LHCN-M2 (cell line): ENCODE measurements at places on chromosomes 4 and X.

DNA sequence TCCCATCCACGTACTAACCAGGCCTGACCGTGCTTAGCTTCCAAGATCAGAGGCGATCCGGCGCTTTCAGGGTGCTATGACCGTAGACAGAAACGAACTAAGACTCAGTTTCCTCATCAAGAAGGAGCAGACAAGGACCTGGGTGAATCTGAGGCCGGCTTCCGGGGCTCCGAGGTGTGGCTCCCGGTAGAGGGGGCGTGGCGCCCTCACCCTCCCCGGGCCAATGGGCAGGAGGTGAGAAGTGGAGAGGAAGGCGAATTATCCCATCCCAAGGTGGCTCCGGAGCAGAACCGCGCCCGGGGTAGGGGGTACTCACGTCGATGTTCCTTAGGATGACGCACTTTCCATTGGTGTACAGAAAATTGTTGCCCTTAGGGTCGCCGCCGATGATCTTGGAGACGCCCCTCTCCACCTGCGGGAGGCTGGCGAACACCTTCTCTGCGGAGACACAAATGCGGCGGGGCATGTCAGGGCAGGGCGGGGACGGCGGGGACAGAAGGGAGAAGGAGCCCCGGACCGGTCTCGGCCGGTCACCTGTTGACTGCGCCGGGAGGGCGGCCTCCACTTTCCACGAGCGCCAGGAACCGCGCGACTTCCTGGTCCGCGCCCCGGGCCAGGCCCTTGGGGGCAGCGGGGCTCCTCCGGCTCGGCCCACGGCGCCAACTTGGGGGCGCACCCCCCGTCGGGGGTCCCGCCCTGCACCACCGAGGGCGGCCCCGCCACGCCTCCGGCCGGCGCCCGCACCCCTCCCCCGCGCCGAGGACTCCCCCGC, 616 bp downstream of the WDR1 start:
- no peak for DNase-seq

DNA sequence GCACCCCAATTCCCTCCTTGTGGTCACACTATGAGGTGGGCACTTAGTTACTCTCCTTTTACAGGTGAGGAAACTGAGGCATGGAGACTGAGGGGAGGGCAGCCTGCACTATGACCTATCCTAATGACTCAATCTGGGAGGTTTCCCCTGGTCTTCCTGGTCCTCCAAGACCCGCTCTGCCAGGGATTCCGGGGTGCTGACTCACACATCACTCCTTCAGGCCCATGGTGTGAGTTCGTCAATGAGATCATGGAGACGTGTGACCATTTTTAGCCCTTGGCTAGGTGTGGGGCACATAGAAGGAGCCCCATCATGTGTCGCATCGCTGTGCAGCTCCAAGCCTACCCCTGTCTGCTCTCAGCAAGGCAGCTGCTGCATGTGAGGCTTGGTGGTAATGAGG, 32.4 kb upstream of the BCOR start:
- DNase-seq: peak; percentile 62

- no peak for DNase-seq
Observed at GRCh38 chr4:159235779-159236368, 133.0 kb downstream of the RAPGEF2 start.

DNA sequence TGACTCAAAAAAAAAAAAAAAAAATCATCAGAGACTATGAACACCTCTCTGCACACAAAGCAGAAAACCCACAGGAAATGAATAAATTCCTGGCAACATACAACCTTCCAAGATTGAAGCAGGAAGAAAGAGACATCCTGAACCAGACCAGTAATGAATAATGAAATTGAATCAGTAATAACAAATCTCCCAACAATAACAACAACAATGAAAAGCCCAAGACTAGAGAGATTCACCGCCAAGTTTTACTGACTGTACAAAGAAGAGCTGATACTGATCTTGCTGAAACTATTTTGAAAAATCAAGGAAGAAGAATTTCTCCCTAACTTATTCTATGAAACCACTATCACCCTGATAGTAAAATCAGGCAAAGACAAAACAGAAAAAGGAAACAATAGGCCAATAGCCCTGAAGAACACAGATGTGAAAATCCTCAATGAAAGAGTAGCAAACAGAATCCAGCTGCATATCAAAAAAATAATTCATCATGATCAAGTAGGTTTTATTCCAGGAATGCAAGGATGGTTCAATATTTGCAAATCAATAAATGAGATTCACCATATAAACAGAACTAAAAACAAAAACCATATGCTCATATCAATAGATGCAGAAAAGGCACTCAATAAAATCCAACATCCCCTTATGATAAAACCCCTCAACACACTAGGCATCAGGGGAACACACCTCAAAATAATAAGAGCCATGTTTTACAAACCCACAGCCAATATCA, 31.0 kb upstream of the PLK4 start:
- no peak for DNase-seq

- peak; percentile 80 for DNase-seq
Observed at GRCh38 chrX:15877380-15877779, 22.8 kb upstream of the AP1S2 start.

- DNase-seq: peak; percentile 66
Observed at GRCh38 chr4:21858971-21859370, 89.6 kb downstream of the KCNIP4 start.

- no peak for DNase-seq
Observed at GRCh38 chr4:135274416-135274815, 1072.8 kb upstream of the PABPC4L start.

- peak; percentile 12 for DNase-seq
Observed at GRCh38 chr4:30380404-30380998, 339.7 kb upstream of the PCDH7 start.

DNA sequence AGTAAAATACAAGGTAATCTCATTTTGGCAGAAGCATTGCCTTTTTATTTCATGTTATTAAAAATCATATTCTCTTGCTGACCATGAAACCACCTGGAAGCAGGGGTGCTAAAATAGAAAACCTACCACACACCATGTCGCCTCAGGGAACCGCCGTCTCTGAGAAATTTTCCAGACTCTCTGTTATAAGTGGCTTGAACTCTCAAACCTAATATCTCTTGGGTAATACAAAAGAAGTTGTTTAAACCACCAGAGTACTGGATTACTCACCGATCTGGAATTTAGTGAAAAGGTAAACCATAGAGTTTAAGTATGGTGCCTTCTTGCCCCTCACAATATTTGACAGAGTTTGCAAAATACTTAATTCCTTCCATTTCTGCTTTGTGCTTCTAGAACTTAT, 27.7 kb downstream of the ENPP6 start:
- no peak for DNase-seq

DNA sequence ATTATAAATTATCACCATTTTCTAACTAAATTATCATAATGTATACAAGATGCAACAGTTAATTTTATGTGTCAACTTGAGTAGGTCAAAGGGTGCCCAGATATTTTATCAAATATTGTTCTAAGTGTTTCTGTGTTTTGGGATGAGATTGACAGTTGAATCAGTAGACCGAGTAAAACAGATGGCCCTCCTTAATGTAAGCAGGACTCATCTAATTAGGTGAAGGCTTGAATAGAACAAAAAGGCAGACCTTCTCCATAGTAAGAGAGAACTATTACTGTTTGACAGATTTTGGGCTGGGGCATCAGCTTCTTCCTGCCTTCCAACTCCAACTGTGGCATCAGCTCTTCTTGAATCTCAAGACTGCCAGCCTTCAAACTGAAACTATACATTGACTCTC, 185.8 kb downstream of the TRAM1L1 start:
- no peak for DNase-seq

DNA sequence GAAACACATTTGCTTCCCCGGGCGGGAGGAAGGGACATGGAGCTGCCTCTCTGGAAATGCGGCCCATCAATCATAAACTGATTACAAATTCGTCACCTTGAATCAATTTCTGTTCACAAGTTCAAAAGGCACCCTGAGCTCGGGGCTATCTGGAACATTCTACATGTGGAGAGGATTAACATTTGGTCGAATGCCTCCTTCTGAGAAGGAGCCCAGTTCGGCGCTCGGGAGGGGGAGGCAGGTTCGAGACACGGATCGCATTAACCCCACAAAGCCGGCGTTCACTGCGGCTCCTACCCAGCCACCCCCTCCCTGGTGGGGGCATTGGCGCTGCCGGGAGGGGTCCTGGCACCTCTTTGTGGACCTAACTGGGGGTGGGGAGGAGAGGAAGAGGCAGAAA, 108.0 kb downstream of the CPZ start:
- DNase-seq: no peak

- no peak for DNase-seq
Observed at GRCh38 chrX:43551590-43551989, 104.5 kb upstream of the MAOA start.

DNA sequence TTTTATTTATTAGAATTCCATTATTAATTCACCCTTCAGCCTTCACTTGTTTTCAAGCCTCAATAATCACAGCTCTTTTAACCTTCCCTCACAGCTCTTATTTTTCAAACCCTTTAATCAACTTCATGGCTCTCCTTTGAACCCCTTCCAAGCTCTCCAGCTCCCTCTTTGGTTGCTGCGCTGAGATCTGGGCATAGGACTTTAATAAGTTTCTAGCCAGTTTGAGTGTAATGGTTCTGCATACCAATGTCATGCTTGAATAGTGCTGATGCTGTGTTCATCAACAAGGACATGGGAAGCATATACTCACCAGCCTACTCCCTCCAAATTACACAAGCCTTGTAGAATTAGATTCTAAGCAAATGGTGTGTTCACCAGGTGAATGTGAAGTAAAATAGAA, 3.5 kb upstream of the RNF212 start:
- peak; percentile 28 for DNase-seq

GRCh38 chrX:53031380-53031779, 17.2 kb upstream of the GPR173 start:
- no peak for DNase-seq

GRCh38 chrX:129785160-129785947, 5.6 kb downstream of the SASH3 start:
- DNase-seq: no peak

- no peak for DNase-seq
Observed at GRCh38 chr4:109571494-109571893, 11.4 kb downstream of the MCUB start.

GRCh38 chrX:79170476-79171035, 26.1 kb downstream of the GPR174 start:
- DNase-seq: no peak

- DNase-seq: peak; percentile 63
Observed at GRCh38 chr4:168765726-168766125, 244.3 kb downstream of the CBR4 start.

DNA sequence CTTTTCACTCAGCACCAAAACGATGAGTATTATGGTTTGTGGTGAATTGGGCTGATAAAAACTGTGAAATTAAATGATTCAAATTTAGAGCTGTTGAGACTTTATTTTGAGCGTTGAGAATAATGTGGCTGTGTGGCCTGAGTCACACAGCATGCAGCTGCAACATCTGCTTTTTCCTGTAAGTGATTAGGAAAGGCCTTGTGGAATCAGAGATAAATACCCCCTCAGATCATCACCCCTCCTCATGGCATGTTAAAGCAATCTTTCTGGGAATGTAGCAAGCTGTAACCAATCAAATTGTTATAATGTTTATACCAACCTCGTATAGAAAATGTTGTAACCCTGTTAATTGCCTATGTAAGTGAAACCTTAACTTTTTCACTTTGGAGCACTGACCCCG, 90.0 kb upstream of the GRPR start:
- peak; percentile 28 for DNase-seq

DNA sequence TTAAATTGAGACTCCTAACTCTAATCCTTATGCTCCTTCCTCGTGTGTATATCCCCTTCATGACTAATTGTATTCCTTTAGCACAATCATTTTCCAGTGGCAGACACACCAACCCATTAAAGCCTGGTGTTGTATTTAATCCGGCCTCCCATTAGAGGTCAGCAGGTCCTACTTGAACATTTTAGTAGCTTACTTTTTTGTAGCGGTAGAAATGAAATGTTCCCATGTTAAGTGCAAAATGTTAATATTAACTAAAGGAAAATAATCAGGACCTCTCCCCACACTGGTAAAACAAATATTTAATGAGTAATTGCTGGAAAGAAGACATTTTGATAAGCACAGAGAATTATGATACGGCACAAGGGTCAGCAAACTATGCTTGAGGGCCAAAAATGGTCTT, 3.4 kb downstream of the RAB33B start:
- DNase-seq: no peak

GRCh38 chr4:85368932-85369331, 106.0 kb upstream of the ARHGAP24 start:
- no peak for DNase-seq

DNA sequence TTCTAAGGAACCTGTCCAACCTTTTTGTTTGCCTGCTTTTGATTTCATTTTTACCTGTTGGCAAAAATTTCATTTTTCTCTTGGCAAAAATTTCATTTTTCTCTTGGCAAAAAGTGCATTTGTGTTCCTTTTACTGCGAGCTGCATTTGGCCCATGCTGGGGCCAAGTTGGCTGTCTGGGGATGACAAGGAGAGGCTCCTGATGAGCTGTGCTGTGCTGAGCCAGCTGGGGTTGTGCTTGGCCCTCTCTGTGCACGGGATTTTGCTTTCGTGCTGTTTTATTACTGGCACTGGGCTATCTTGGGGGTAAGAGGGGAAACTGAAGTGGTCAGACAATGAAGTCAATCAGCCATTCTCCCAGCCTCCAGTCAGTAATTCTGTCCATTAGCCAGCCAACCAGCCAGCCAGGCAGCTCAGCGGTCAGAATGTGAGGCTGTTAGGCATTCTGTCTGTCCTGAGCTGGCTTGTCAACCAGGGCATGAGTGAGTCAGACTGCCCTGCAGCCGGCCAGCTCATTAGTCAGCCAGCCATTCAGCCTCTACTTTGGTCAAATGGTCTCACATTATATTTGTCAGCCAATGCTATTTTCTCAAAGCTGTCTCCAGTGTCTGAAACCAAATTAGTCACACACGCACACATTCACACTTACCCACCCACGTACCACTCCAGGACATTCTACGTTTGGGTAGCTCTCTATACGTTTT, 56.9 kb upstream of the PRPS1 start:
- peak; percentile 92 for DNase-seq

DNA sequence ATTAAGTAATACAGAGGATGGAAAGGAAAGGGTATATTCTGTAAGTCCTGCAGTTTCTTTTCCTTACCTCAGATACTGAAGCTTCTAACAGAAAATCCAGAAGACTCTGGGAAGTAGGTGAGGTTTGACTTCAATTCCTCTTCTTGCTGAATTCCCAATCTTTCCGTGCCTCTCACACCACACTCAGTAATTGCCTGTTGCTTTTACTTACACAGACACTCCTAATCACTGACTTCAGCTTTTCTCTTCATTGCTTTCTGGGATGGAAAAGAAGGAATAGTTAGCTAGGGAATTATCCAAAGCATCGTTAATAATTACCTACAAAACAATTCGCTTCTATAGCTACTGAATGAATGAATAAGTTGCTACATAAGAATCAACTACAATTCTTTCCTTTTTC, 163.6 kb downstream of the FBXO8 start:
- DNase-seq: no peak

GRCh38 chr4:2406406-2406805, 12.0 kb downstream of the ZFYVE28 start:
- DNase-seq: no peak

GRCh38 chrX:130563476-130563875, 161.7 kb downstream of the RBMX2 start:
- no peak for DNase-seq

- DNase-seq: peak; percentile 46
Observed at GRCh38 chrX:43741843-43742573, 85.9 kb downstream of the MAOA start.
